Calu3 (cell line): ENCODE measurements at places on chromosomes 3 and 15.

- peak; percentile 54 for DNase-seq
These were observed 16.3 kb downstream of the SNAPC5 start for GRCh38 chr15:66481107-66481856.

GRCh38 chr3:176896640-176897039 lies 300.6 kb downstream of the TBL1XR1 start:
- no peak for DNase-seq

DNA sequence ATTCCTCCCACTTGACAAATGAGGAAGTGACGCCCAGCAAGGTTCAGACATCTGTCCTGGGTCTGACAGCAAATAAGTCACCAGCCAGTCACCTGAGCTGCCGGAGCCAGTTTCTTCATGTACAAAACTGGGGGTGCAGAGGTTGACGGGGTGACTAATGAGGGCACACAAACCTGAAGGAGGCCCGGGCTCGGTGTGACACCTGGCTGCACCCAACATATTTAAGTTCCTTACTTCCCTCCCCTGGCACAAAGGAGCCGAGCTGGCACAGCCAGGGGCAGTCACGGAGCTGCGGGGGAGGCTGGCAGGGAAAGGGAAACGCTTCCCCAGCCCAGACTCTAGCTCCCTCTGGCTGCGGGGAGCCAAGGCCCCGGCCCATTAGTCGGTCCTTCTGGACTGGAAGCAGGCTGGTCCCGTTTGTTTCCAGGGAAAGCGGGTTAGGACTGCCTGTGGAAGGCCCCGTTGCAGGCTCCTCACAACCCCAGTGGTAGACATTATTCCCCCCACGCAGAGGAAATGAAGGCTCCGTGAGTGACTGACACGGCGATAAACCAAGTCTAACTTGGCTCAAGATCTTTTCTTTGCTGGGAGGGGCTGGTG lies 2.3 kb downstream of the FBXL22 start:
- DNase-seq: peak; percentile 70

DNA sequence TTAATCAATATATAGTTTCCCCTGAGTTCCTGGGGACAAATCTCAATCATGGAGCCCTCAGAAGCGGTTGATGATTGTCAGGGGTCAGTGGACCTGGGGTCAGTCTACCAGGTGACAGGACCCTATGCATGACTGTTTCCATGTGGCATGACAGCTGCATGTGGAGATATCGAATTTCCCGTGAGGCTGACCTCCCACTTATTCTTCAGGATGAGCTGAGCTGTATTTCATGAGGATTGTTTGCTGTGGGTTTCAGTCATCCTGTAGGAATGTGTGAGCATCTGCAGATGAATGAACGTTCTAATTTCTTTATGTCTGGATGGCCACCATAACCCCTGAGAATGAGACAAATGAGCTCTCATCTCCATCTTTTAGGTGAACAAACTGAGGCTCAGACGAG lies 93.0 kb upstream of the HES1 start:
- no peak for DNase-seq

DNA sequence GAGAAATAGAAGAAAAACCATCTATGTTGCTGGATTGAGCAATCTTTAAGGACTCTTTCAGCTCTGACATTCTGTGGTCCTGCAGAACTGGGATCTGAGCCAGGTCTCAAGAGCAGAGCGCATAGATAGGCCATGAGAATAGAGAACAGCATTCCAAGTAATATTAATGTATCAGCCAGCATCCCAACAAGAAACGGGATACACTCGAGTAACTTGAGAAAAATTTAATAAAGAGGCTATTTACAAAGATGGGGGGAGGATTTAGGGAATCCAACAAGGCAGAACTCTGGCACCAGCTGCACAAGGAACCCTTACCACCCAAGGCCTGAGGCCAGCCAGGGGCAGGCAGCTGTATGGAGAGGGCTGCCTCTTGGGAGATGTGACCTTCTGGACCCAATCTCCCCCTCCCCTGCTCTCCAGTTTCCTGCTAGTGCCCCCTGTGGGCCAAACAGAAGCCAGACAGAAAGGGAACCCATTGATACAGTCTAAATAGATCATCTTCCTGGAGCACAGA lies 8.2 kb downstream of the TMOD2 start:
- DNase-seq: no peak

DNA sequence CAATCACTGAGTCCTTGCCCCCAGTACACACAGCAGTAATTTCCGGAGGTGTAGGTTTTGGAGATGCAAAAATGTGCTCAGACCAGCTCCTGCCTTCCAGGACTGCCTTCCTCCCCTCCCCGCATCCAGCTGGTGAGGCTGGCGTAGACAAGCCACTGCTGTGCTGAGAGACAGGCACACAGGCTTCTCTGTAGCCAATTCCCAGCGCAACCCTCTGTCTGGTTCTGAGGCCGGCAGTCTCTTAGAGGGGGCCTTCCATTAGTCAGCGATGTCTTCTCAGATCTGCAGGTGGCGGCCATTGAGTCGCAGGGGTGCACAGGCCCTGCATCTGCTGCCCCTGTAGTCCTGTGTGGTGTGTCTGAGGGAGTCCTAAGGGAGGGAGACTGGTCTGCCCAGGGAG lies 114.4 kb downstream of the DNAJB8 start:
- no peak for DNase-seq

GRCh38 chr15:74215958-74216357 lies 13.4 kb upstream of the STRA6 start:
- no peak for DNase-seq

GRCh38 chr3:6551165-6551564 lies 309.8 kb upstream of the GRM7 start:
- DNase-seq: no peak

DNA sequence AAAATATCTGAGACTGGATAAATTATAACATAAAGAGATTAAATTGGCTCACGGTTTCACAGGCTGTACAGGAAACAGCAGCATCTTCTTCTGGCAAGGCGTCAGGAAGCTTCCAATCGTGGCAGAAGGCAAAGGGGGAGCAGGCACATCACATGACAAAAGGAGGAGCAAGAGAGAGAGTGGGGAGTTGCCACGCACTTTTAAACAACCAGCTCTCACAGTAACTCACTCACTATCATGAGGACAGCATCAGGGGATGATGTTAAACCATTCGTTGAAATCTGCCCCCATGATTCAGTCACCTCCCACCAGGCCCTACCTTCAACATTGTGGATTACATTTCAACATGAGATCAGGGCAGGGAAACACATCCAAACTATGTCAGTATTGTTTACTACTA lies 114.5 kb upstream of the SPATA16 start:
- no peak for DNase-seq

DNA sequence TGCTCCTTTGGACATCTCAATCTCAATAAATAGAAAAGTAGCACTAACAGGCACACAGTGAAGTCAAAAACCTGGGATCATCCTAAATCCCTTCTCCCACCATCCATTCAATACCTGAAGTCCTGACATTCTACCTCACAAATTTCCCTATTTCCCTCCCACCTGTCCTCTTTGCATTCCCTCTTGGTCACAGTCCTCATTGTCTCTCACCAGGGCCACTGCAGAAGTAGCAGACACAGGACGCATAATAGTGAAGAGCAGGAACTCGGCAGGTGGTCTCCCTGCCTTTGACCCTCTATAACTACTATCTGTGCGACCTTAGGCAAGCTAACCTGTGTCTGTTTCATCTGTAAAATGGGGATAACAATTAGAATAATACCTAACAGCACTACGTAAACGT lies 2.3 kb downstream of the THOC7 start:
- DNase-seq: no peak
